ENCODE measurements at places on chromosomes 12 and 14.

DNA sequence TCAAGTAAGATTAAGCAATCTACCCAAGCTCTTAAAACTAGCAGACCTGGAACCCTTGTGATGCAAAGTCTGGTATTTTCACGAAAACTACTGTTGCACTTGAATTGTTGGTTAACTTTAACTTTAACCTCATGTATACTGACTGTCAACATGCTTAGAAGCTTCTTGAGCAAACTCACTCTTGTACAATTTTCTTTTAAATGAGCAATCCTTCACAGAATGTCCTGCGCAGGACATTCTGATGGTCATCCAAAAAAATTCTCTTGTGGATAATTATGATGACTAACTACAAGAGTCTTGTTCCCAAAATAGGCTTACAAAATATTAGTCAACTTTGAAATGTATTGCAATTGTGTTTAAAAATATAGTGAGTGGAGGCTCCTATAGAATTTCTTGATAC, 54.0 kb upstream of the PDE3A start:
- no peak for DNase-seq

DNA sequence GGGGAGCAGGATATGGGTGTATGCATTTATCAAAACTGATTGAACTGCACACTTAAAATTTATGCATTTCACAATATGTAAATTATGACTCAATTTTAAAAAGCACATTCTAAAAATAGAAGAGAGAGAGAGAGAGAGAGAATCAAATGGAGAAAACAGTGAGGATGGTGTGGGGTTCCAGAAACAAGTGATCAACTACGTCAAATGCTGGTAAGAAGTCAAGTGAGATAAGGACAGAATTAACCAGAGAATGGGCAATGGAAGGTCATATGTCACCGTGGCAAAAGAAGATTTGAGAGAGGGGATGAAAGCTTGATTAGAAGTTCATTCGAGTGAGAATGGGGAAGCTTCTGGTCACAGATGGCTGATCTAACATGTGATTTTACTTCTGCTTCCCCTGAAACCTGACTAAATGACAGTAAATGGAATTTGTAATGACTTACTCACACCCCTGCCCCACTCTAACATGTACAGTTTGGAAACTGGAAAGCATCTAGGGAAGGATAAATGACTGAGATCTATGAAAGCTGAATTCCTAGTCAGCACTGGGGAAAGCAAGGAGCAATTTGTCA, 276.5 kb upstream of the AMIGO2 start:
- no peak for DNase-seq

- DNase-seq = no peak
Observed at GRCh38 chr14:77406718-77407117, 16.6 kb downstream of the NOXRED1 start.

- no peak for DNase-seq
Observed at GRCh38 chr14:28163233-28163632, 603.4 kb upstream of the FOXG1 start.

- no peak for DNase-seq
Observed at GRCh38 chr14:95180966-95181741, 23.8 kb upstream of the DICER1 start.

GRCh38 chr12:65594409-65594808, 229.9 kb upstream of the HMGA2 start:
- DNase-seq = no peak

GRCh38 chr12:124233846-124234640, 60.9 kb upstream of the RFLNA start:
- no peak for DNase-seq

GRCh38 chr12:46486588-46486987, 114.0 kb upstream of the SLC38A2 start:
- DNase-seq = no peak

GRCh38 chr14:103880348-103881267, 33.2 kb upstream of the PPP1R13B start:
- DNase-seq = no peak

- peak; percentile 44 for DNase-seq
Observed at GRCh38 chr14:104101651-104102281, 16.3 kb downstream of the ASPG start.

DNA sequence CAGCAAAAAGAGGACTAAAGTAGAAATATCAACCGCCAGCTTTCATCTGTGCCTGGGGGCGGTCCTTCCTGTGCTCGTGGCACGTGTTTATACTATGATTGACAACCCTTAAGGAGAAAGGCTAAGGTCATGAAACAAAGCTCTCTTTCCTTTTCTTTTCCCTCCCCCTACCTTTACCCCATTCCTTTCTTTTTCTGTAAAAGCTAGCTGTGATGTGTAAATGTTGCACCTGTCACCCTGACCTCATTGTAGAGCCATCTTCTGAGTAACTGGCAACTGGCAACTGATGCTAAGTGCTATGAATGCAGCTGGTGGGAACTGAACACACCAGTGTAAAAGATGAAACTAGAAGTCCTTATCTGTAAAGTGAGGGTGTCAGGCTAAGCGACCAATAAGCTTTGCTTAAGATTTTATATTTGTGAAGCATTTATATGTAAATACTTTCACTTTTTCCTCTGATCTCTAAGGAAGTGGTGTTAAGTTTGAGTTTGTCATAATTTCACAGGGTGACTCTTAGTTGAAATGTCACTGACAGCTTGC, 102.8 kb upstream of the BCAT1 start:
- no peak for DNase-seq

Data from ecto neural progenitor cell (in vitro differentiated cells).